ENCODE measurements at places on chromosomes 12 and 14. TPM values are rescaled to one million over a fixed set of nuclear protein-coding genes. Genes with fewer than 3 reads are reported as not detected.
A peak's percentile ranks its signal among the peaks of the same experiment; 100 is the strongest.

DNA sequence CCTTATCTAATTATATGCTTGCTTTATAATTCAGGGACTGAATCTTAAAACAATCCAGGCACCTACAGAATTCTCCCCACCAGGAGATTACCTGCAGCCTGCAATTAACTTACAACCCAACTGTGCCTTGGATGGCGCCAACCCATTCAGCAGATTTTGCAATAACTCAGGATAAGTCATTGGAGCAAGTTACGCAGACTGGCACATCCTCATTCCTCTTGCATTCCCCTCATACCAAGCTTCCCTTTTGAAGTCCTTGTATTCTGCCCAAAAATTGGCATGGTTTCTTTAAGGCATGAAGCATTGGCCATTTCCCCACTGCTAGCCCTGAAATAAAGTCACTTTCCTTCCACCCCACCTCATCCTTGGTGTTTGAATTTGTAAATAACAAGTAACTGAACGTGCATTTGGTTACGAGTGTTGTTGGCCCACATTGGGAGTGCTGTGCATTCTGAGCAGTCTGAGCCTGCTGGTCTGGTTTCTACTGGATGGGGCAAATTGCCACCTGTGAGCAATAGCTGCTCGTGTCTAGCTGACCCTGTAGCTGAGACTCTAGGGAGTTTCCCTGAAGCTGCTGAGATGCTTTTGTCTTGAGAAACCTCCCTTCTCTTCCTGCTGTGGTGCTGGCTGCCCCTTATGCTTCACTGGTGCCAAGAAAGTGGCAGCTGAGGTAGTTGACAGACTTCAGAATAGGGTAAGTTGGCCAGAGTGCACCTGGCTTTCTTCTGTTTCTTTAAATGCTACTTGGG, 99.2 kb upstream of the SCAF11 start:
- H3K36me3 ChIP-seq = no peaks in the 10 kb centered on the region
- H3K27me3 ChIP-seq = no peaks in the 10 kb centered on the region
- peak; percentile 16 for DNase-seq

The FOXG1 gene
- total RNA-seq = not detected

The TSPAN19 gene
- total RNA-seq = 0.63 TPM

- H3K36me3 ChIP-seq = peaks cover 5% of the 10 kb centered on the region
- H3K4me1 ChIP-seq = no peaks in the 10 kb centered on the region
- DNase-seq = no peak
Measured at GRCh38 chr12:66199831-66200509, 11.0 kb downstream of the IRAK3 start.

Measured in MCF 10A (cell line).